CD4-positive, alpha-beta T cell treated with Interleukin-4 for 4 hours (primary cell): ENCODE measurements at places on chromosomes 6 and 20.

DNA sequence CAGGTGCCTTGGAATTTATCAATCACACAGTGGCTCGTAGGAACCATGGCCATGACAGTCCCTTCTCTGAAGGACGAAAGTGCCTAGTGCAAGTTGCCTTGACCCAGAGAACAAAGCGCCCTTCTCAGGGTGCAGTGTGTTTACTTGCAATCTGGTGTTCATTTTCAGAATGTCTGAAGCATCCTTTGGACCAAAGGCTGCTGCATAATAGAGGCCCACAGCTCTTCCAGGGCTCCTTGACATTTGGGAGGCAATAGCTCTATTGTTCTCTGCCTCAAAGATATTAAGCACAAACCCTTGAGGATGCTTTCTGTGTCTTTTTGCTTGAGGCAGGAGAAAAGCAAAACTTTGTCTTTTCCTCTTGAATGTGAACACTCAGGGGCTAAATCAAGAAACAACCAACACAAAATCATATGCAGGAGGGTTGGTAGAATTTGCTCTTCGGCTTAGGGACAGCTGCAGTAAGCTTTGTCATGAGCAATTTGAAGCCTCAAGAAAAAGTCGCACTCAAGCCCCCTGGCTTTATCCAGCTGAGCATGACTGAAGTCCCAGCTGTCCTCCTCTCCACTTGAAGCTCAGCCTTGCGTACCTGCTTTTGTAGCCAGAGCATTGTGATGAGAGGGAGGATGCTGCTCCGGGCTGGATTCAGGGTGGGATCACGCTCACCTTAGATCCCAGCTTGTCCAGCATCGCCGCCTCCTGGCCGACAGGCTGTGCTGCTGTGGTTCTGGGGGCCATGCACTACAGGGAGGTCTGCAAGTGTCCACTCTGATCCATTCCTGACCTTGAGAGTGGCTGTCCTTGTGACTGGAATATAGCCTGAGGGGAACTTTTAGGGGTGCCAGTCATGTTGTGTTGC lies 495.4 kb downstream of the CDH26 start:
- DNase-seq: no peak

DNA sequence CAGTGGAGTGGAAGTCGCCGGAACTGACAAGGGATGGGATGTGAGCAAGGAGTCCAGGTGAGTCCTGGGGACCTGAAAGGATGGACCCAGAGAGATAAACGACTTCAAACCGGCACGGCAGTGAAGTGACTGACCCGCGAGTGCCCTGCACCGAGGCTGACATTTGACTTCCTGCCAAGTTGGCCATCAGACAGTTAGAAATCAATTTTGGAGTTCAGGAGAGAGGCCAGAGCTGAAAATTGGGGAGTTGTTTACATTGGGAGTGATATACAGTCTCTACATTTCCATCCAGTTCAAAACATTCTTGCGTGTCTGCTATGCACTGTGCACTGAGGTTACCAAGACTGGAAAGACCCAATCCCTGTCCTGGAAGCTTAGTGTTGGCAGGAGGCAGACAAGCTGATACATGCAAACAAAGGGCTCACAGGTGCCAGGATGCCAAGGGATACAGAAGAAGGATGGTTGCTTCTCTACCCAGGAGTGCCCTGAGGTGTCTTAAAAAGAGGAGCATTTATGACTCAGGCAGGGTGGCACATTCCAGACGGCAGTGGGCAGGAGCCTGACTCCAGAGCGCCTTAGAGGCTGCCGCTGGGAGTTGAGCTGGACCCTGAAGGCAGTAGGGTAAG lies 186.6 kb downstream of the MTHFD1L start:
- no peak for DNase-seq

DNA sequence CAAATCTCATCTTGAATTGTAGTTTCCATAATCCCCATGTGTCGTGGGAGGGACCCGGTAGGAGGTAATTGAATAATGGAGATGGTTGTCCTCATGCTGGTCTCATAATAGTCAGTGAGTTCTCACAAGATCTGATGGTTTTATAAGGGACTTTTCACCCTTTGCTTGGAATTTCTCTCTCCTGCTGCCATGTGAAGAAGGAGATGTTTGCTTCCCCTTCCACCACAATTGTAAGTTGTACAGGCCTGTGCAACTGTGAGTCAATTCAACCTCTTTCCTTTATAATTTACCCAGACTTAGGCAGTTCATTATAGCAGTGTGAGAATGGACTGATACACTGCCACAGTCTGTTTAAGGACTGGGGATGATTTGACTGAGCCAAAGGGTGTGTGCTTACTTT lies 44.7 kb downstream of the NKAIN2 start:
- DNase-seq: no peak

GRCh38 chr6:85580878-85581267 lies 12.8 kb downstream of the SNX14 start:
- DNase-seq: no peak

DNA sequence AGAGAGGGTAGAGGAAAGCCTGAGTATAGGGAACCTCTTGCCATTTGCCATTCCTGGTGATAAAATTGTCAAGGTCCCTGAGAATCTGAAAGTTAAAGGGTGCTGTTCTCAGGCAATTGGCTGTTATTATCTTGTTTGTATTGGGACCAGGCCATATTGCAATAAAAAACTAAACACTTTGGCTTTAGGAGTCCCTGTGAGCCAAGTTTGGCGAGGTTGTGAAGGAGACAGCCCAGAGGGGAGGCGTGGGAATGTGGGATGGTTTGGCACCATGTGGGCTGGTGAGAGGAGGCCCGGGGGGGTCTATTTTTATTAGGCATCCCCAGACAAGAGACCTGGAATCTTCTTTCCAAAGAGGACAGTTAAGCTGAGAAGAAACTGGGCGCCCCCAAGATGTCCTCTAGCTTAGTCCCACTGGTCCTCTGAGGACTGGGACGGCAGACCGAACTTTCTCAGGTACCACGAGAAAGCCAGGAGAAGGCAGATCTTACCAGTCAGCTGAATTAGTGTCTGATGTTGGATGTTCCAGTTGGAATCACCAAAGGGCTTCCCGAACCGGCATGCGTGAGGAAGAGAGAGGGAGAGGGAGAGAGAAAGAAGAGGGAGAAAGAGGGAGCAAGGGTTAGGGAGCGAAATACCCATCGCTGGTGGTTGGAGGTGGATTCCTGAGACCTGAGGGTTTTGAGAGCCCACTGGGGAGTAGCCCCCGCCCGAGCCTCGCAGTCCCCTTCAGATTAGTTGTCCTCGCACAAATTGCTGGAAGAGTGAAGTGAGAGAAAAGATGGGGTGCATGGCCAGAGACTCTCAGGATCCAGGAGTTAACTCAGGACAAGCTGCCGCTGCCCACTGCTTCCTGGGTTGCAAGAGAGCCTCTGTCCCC lies 24.4 kb downstream of the DYNLT1 start:
- no peak for DNase-seq

- no peak for DNase-seq
Measured at GRCh38 chr6:3803627-3804468, 45.3 kb upstream of the FAM50B start.

DNA sequence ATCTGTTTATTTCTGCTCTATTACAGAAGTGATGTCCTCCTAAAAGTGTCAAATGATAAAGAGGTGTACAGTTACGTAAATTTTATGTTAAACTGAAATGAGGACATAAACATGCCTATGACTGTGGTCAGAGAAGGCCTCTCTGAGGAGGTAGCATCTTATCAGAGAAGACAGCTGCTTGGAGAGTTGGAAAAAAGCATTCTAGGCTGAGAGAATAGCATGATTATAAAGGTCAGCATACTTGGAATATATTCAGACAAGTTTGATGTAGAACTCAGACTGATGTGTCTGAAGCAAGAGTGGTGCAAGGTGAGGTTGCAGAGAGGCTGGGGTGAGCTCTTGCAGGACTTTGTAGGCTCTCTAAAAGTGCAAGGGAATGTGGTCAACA lies 3.1 kb upstream of the PCNA start:
- no peak for DNase-seq

DNA sequence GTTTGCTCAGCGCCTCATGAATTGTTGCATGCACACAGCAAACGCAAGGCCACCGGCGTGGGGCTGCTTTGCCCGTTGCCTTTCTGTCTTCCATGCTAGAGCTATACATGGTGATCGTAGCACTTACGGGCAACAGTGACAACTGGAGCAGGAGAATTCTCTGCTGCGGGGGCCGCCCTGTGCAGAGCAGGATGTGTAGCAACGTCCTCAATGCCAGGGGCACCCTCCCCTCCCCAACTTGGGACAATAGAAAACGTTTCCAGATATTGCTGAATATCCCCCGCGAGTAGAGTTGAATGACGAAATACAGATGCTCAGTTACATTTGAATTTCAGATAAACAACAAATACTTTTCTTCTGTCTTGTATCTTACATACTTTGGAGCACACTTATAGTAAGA lies 198.7 kb downstream of the TFAP2C start:
- no peak for DNase-seq

DNA sequence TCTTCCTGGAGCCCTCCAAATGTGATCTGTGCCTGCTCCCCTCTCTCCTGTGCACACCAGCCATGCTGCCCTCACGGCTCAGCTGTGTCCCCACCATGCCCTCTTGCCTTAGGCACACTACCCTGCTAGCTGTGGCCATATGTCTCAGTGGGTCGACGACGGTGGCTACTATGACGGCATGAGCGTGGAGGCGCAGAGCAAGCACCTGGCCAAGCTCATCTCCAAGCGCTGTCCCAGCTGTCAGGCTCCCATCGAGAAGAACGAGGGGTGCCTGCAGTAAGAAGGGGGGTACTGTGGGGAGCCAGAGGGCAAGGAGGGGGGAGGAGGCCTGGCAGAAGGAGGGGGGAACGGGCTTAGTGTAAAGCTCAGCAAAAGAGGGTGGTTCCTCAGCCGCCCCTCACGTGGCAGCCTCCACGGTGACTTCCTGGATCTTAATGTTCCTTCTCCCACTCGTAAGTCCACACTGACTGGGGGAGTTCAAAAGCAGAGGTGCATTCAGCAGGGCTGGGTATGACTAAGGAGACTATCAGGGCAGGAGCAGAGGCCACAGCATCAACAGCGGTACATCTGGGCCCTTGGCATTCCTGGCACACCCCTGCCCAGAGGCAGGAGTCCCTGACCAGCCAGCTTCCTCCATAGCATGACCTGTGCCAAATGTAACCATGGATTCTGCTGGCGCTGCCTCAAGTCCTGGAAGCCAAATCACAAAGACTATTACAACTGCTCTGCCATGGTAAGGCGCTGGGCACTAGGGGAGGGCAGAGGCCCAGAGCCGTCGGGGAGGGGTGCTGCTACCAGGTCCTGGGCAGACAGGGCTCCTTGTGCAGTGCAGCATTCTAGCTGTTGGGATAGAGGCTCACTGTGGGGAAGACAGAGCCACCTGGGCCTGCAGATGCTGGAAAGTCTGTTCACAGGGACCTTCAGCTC lies 8.0 kb downstream of the DNPH1 start:
- no peak for DNase-seq
